ENCODE measurements at places on chromosomes 1 and 21. TPM values are rescaled to one million over a fixed set of nuclear protein-coding genes. Genes with fewer than 3 reads are reported as not detected.

DNA sequence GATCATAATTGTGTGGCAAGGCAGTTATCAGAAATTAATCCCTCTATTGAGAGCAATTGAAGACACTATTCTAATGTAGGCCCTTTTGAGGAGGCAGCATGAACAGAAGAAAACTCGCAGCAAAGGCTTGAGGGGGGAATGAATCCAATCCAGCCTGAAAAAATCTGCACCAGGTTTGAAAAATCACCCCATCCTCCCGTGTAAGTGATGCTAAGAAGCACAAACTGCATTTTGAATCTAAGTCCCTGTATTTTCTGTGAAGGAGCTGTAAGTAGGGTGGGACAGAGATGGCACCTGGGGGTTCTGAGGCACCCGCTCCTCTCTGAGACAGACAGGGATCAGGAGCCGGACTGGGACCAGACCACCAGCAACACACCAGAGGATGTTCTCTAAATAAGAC is at the start of gene CRB1:
CRB1 (plus strand) TSS at position 241 of the 400 bp plus-strand sequence. CDS start 161 bp downstream, outside the sequence.
- no peak for DNase-seq

- no peak for DNase-seq
Observed at GRCh38 chr1:225906467-225906866, 17.5 kb upstream of the LEFTY1 start.

The OR2AK2 gene
- total RNA-seq = not detected

GRCh38 chr1:213998785-213999184 is 11.0 kb downstream of the PROX1 start:
- no peak for DNase-seq
